ENCODE measurements at places on chromosomes 11 and 22.

DNA sequence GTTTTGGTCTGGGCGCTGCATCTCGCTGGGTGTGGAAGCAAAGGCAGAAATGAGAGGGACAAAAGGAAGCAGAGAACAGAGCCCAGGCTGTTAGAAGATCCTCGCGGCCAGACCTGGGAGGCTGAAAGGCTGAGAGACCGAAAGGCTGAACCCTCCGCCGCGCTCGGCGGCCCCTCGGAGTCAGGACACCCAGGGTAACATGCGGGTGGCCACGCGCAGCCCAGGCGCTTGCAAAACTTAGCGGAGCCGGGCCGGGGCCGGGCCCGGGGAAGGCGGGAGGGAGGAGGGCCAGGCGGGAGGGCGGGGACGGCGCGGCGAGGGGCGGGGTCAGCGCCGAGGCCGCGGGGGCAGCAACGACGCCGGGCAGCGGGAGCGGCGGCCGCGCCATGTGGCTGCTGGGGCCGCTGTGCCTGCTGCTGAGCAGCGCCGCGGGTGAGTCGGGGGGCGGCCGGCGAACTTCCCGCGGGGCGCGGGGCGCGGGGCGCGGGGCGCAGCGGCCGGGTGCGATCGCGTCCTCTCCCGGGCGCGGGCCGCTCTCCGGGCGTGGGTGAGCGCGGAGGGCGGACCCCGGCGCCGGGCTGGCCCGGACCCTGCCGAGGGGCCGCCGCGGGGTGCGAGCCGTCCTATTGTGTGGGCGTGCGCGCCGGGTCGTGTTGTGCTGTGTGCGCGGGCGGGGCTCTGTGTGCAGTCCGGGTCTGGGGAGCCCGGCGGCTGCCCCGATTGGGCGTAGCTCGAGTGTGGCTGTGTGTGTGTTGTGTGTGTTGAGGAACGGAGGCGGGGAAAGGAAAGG, at the start of gene LDLRAD3:
TSS of gene LDLRAD3 (plus strand) at position 350 of the 790 bp plus-strand sequence. CDS start at position 387, 37 bp downstream.
- DNase-seq: no peak

GRCh38 chr11:12731841-12732336, 57.7 kb downstream of the TEAD1 start:
- no peak for DNase-seq

- DNase-seq: no peak
These were observed 44.9 kb upstream of the TENM4 start for GRCh38 chr11:79485694-79486093.

- no peak for DNase-seq
These were observed 651 bp downstream of the CRYAB start for GRCh38 chr11:111910676-111911562.

GRCh38 chr11:3170044-3170755, 5.1 kb upstream of the OSBPL5 start:
- no peak for DNase-seq

DNA sequence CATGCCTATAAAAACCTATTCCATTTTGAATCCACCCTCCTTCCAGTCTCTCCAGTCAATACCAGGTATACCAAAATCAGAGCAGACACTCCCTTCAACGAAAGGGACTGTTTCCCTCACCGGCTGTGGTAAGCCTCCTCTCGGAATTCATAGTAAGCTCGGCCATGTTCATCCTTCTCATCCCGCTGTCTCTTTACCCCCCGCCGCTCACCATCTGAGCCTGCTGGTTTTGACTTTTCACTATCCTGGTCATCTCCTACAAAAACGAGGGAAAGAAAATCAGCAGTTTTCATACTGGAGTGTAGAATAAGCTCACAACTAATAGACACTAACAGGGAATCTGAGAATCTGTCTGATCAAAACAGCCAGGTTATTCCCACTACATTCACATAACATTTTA, 3.1 kb downstream of the HNRNPUL2 start:
- no peak for DNase-seq

Data from stimulated activated naive CD4-positive, alpha-beta T cell (primary cell).